Tibial nerve (tissue), 4 donors: ENCODE measurements at places on chromosomes 2 and 18.

GRCh38 chr18:32831781-32832180 is 59.0 kb upstream of the KLHL14 start:
- no peak overlapping the region for H3K27ac ChIP-seq
- DNase-seq = no peak
- H3K4me3 ChIP-seq = no peak overlapping the region

GRCh38 chr2:157471078-157471477 is 27.2 kb upstream of the CYTIP start:
- H3K27me3 ChIP-seq = no peaks in the 10 kb centered on the region
- H3K27ac ChIP-seq = no peak overlapping the region
- DNase-seq = no peak

DNA sequence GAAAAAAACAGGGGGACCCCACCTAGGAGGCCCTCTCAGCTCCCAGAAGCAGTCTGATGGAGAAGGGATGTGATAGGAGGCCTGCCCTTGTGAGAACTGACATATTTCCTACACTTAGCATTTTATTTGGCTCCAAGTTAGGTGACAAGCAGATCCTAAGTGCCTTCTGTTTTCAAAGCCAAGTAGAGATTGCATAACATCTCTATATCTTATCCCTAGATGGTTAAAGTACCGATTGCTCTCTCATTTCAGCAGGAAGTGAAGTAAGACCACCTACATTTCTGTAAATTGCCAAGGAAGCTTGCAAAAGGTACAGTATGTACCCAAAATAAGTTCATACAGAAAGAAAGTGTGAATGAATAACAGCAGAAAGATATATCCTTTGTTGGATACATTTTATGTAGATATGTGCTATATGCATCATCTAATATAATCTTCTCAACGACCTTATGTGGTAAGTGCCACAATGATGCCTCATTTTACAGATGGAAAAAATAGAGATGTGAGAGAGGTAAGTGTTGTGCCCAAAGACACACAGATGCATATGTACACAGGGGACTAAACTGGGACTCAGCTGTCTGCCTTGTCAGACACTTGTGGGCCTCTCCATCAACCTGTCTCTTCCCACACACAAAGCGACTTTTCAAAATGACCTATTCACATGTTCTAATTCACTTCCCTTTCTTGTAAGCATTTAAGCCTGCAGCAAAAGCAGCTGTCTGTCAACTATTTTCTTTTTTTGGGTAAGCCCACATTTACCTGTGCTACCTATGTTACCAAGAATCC is 38.9 kb downstream of the DHRS9 start:
- no peak overlapping the region for H3K27ac ChIP-seq
- no peak overlapping the region for H3K4me3 ChIP-seq
- no peak for DNase-seq
- peaks cover 3% of the 10 kb centered on the region for H3K4me1 ChIP-seq

DNA sequence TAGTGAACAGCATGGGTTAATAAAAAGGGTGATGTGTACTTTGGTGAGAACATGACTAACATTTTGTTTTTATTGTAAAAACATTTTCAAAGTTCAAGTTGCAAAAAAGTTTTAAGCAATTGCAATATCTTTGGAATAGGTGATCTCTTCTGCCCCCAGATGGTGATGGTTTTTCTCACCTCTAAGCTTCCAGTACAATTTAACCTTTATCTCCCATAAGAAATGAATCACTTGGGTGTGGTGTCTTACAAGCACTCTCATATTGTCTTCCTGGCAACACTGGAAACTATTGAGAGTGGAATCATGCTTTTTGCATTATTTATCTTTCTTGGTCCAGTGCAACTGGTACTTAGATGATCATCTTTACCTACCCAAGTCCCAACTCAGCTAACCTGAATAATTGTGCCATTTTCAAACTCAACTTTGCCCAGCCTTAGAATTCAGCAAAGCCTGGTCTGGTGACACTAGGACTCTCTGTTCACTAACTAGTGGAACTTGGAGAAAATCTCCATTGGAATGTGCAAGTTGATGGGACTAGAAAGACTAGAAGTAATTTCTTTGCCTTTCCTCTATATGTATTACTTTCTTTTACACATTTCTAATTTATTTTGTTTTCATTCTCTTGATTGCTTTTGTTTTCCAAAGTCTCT is 964.7 kb upstream of the ZEB2 start:
- H3K27me3 ChIP-seq = no peaks in the 10 kb centered on the region

GRCh38 chr2:227010433-227010832 is 153.6 kb downstream of the COL4A4 start:
- no peaks in the 10 kb centered on the region for H3K4me1 ChIP-seq
- no peak overlapping the region for H3K27ac ChIP-seq
- no peaks in the 10 kb centered on the region for H3K27me3 ChIP-seq
- no peaks in the 10 kb centered on the region for H3K36me3 ChIP-seq
- no peak overlapping the region for H3K4me3 ChIP-seq

DNA sequence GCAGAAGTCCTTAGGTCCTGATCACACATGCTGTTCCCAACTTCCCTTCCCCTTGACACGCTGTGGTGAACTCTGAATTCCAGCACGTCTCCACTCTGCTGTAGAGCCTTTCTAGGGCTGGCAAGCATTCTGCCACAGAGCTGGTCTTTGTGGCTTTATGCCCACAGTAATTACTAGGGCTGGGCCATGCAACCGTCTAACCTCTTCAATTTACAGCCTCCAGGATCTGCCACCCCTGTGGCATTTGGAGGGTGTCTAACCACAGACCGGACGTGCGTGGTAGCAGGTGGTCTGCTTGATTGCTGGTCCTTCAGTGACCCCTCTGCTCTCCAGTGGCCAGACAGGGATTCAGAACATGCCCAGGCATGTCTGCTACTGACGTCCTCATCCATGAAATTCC is 43.1 kb upstream of the TGFA start:
- DNase-seq = no peak
- no peak overlapping the region for H3K4me3 ChIP-seq
